Kidney glomerular epithelial cell (primary cell): ENCODE measurements at places on chromosomes 12 and 14.
A peak's percentile ranks its signal among the peaks of the same experiment; 100 is the strongest.

DNA sequence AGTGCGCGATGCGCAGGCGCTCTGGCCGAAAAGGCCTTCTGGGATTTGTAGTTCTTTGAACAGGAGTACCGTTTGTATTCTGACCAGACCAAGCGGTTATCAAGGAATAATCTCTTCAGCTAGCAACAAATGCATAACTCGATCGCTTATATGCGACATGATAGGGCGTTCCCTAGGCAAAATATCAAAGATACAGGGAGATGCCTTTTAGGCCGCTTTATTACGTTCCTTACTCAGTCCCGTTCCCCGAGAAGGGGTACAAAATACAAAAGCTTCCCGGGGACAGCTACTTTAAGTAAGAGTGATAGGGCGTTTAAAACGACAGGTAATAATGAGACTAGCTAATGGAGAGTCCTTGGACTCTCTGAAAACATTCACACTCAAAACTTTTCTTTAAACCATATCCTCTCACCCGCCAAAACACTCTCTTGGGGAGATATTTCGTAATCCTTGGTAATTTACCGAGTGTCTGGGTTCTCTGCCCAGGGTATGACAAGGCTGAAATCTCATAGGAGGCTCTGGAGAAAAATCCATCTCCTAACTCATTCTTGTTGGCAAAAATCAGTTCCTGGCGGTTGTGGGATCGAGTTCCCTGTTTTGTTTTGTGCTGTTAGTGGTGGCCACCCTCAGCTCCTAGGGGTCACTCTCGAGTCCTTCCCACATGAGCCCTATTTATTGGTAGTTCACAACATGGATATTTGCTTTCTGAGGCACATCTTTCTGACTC lies 412 bp upstream of the SNW1 start:
- peak; percentile 97 for DNase-seq

GRCh38 chr12:132171293-132171967 lies 27.2 kb downstream of the NOC4L start:
- DNase-seq, result no peak

GRCh38 chr14:62943202-62943601 lies 102.1 kb downstream of the KCNH5 start:
- no peak for DNase-seq

DNA sequence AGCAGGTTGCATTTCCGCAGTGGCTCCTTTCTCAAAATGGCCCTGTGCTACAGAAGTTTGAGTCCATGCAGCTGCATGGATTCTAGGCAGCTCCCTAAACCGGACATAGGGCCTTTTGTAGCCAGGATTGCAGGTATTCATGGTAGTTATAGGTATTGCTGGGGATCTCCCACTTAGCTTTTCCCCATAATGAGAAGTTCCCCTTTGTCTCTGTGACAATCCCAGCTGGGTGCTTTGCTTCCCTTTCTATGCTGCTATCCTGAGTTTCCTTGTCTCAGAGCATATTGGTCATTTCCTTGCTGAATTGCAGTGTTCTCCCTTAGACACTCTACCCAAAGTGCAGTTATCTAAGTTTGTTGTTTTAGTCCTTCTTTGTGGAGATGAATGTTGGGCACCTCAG lies 120.9 kb upstream of the MIS18BP1 start:
- no peak for DNase-seq

- DNase-seq, result no peak
Observed at GRCh38 chr14:20428802-20429201, 7.2 kb downstream of the KLHL33 start.

GRCh38 chr12:50786498-50787231 lies 22.8 kb downstream of the ATF1 start:
- peak; percentile 94 for DNase-seq

DNA sequence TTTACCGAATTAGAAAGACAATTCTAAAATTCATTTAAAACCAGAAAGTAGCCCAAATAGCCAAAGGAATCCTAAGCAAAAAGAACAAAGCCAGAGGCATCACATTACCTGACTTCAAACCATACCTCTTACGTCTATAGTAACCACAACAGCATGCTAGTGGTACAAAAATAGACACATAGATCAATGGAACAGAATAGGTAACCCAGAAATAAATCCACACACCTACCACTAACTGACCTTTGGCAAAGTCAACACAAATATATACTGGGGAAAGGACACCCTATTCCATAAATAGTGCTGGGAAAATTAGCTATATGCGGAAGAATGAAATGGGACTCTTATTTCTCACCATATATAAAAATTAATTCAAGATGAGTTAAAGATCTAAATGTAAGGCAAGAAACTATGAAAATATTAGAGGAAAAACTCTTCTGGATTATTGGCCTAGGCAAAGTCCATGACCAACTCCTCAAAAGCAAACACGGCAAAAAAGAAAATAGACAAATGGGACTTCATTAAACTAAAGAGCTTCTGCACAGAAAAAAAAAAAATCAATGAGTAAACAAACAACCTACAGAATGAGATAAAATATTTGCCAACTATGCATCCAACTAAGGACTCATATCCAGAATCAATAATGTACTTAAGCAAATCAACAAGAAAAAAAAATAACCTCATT lies 568.9 kb downstream of the SOX5 start:
- DNase-seq, result no peak

- no peak for DNase-seq
Observed at GRCh38 chr14:84783511-84783910, 746.4 kb upstream of the FLRT2 start.

DNA sequence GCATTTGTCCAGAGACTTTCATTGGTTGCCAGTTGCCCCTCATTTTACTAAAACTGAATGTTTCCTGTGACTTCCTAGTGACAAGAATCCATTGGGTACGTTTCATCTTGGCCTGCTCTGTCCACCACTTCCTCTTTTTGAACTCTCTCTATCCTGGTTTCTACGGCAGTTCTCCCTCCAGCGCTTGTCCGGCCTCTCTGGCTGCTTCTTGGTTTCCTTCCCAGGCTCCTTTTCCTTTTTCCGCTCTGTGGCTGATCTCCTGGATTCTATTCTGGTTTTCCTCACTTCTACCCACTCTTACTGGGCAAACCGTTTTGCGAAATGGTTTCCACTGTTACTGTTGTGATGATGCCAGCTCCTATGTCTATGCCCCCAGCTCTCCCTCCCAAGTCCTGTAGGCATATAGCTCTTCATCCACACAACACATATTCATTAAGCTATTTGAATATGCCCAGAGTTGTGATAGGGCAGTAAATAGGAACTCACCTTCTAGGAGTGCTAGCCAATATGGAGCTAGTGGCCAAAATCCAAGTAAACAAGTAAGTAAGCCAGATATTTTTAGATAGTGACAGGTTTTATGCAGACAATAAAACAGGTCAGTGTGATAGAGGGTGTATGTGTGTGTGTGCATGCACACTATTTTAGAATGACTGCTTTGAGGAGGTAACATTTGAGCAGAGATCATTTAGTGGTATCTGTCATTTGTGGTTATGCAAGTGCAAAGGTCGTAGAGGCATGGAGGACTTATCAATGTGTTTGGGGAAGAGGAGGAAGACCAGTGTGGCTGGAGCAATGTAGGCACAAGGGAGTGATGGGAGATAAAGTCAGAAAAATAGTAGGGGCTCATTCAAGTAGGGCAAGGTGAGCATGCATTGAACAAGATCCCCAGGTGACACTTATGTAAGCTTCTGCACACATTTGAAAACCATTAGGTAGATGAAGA lies 27.9 kb upstream of the CTDSP2 start:
- no peak for DNase-seq

GRCh38 chr14:34930591-34931091 lies 52.2 kb upstream of the SRP54 start:
- no peak for DNase-seq

DNA sequence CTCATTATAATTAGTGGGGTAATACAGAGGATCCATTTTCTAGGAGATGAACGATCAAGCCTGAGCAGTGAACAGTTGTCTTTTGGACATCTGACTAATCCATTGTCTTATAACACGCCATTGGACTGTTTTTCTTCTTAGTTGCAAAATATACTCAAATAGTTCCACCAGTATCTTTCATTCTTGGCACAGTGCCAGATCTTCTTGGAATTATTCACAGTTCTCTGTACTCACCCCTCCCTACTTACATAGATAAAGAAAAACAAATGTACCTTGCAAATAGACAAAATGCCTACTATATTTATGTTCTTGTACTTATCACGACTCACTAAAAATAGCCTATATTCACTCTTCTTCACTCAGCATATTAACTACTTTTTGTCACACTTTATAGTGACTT lies 3.8 kb downstream of the CBLN3 start:
- peak; percentile 56 for DNase-seq

DNA sequence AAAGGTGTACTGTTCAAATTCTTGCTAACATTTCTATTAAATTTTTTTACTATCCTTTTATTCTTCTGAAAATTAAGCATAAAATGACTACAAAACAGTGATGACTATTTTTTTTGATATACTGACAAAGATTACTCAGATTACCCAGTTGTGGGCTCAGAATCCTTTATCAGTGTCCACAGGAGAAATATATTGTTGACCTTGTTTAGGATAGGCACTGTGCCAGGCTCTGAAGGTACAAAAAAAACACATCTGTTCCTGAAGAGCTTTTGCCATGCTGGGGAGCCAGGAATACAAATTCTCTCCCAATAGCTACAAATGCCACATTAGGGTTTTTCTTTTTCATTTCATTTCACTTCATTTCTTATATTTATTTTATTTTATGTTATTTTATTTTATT lies 26.9 kb upstream of the GCH1 start:
- DNase-seq, result no peak

- DNase-seq, result peak; percentile 83
Observed at GRCh38 chr12:109477185-109477962, at the start of the genes KCTD10 and UBE3B. Gene KCTD10, minus strand, starts transcription at chr12:109477300. Its CDS starts 38 bp downstream, at chr12:109477262. Gene UBE3B, plus strand, starts transcription at chr12:109477634. Its CDS starts 5,918 bp downstream, at chr12:109483552.

DNA sequence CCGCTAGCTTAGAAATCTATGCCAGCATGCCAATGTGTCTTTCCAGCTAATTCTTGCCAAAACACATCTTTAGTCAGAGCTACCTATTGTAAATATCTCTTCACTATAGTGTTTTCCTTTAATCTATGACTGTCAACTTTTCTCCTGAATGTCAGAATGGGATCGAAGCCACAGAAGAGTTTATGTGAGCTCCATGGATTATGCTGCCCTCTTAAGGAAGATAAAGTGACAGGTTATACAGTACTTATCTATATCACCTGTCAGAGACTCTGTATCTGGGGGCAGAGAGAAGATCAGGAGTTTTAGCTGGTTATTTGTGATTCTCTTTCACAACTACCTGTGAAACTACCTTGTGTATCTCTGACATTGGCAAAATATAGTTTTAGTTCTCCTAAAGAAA lies 204.3 kb upstream of the SEL1L start:
- DNase-seq, result no peak

- DNase-seq, result no peak
Observed at GRCh38 chr14:104263675-104264358, 125.4 kb downstream of the KIF26A start.

- DNase-seq, result no peak
Observed at GRCh38 chr12:54956818-54957641, 27.5 kb downstream of the TESPA1 start.

DNA sequence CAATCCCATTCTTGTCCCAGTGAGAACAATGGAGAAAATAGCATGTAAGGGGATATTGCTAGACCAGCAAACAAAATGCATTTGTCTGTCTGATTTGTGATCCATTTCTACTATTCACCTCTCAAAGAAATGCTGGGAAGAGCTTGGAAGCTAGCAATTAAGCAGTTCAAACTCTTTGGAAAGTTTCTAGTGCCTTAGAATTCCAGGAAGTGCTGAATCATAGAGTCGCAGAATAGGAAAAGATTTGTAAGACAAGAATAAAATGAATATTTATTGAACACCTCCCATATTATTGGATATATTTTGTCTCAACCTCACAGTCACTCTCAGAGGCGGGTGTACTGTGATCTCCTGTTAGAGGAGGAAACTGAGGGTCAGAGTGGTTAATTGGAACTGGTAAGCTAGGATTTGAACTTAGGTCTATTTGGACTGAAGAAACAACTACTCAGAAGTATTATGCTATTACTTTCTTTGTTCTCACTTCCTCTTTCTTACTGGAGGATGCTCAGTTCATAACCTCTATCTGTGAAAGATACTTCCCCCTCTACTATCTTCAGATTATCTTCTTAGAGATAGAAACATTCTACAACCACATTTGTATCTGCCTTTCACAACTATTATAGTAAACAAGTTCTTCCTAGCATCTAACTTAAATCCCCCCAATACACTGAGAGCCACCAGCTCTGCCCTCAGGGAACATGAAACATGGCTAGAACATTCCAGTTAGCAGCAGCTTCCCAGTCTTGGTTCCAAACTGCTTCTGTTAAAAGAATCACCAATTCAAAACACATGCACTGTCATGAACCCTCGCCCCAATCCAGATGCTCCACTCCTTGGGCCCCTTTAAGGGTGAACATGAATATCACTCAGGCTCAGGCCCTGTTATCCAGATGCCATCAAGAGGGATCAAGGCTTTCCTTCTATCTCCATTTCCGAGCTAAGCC lies 64.2 kb downstream of the DRAM1 start:
- DNase-seq, result no peak

DNA sequence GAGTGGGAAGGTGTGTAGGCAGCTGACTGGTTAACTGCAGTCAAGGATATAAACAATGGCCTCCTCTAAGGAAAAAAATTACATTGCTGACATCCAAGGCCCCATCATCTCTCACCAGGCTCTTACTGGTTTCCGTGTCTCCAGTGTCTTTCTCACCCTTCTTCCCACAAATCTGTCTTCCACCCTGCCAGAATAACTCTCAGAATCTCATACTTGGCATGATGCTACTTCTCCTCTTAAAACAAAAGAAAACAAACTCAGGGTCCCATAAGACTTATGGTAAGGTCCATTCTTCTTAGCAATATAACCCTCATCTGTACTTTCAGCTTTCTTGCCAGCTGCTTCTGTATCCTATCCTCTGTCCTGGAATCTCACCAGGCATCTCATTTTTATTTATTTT lies 68.9 kb downstream of the SUSD6 start:
- DNase-seq, result no peak

- DNase-seq, result no peak
Observed at GRCh38 chr12:107597695-107598410, 87.7 kb upstream of the PWP1 start.

DNA sequence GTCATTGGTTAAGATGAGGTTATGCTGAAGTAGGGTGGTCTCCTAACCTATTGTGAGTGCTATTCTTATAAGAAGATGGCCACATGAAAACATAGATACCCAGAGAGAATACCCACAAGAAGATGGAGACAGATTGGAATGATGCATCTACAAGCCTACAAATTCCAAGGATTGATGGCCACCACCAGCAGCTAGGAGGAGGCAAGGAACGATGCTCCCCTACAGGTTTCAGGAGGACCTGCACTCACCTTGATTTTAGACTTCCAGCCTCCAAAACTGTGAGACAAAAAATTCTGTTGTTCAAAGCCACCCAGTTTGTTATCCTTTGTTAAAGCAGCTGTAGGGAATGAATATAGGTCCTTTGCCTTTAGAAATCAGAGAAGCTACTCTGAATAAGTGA lies 227.4 kb downstream of the NEDD1 start:
- no peak for DNase-seq

GRCh38 chr12:34386016-34386415 lies 363.7 kb downstream of the ALG10 start:
- DNase-seq, result no peak

- DNase-seq, result peak; percentile 29
Observed at GRCh38 chr12:18254081-18254480, 7.2 kb upstream of the PIK3C2G start.

GRCh38 chr14:105066240-105067071 lies 1.2 kb upstream of the GPR132 start:
- DNase-seq, result no peak

- no peak for DNase-seq
Observed at GRCh38 chr12:122336015-122336946, 70.0 kb upstream of the VPS33A start.
